ENCODE measurements at places on chromosomes 7 and 10.

- DNase-seq = no peak
Observed at GRCh38 chr7:38215115-38215514, 37.1 kb downstream of the STARD3NL start.

GRCh38 chr10:60397792-60398191 is 8.1 kb upstream of the ANK3 start:
- no peak for DNase-seq

DNA sequence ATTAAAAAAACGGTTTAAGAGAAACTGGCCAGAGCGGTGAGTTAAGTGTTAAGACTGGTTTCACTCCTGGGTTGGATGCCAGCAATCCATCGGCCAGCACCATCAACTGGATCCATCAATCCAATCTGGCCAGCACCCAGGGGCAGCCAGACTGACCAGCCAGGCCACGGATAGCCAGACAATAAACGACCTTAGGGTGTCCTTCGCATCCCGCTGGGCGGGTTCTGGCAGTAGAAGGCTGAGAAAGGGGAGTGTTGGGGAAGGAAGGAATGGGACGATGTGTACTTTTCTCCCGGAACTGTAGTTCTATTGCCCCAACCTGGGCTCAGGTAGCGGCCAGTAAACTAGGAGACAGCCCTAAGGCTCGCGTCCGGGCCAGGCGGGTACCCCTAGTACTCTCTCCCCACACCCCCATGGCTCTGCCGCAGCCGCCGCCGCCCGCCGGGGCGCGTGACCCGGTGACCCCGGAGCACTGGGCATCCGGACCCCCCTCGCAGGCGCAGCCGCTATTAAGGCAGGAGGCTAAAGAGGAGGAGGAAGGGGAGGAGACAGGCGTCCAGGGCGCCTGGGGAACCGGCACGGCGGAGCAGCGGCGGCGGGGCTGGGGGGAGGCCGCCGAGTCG is at the start of gene CASD1:
CASD1 (plus strand) TSS at position 546 of the 623 bp plus-strand sequence. CDS start 276 bp downstream, outside the sequence.
- DNase-seq = no peak

DNA sequence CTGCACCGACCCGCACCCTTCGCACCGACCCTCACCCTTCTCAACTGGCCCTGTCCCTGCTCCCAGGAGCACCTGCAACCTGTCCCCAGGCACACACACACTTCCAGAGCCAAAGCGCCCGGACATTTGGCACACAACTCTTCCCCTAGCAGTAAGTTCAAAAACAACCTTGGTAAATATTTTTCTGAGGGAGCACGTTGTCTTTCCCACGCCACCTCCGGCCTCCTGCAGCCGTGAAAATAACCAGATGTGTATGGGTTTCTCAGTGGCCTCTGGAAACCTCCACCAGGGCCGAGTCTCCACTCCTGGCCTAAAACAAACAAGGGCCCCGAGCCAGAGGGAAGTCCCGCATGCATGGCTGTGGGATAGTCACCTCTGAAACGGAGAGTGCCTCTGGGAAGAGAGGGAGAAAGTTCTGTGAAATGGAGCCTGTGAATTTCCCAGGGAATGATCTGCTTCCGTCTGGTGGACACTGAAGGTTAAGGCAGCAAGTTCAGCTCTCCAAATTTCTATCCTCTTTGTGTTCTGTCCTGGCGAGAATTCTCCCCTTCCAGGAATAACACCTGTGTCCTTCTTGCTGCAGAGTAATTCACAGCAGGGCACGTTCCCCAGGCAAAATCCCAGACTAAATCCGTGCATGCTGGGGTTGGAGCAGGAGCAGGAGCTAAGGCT is 15.8 kb downstream of the PODXL start:
- DNase-seq = no peak

GRCh38 chr10:507908-508444 is 181.5 kb downstream of the DIP2C start:
- no peak for DNase-seq

DNA sequence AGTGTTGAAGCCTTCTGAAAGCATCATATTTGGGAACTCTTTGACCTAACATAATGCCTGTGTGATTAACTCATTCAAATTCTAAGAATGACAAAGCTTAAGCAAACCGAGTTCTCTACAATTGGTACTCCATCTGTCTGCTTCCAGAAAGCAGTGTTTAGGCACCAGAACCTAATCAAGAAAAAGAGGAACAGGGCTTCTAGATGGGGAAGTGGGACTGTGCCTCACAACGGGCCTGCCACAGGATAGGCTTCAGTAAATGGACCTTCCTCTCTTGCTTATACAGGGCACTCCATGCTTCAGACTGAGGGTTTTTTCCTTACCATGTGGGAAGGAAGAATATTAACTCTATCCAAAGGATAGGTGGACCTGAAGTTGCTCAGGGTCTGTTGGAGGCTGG is 808.1 kb downstream of the XPNPEP1 start:
- DNase-seq = no peak

DNA sequence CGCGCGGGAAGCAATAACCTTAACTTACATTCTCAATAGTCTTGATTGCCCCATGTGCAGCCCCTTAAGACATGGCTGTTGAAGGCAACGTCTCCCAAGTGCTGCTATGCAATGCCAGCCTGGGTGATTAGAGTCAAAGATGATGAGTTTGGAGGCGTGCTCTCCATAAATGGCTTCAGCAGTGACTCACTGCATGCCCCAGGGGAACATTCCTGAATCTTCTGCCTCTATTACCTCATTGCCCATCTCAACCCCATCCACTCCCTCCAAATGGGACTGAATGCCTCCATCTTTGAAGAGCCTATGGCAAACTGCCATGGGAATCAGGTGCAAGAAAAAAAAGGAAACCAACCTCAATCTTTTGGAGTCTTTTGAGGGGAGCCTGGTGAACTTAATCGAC is 282.8 kb downstream of the SNX10 start:
- no peak for DNase-seq

GRCh38 chr10:122232769-122233168 is 38.3 kb upstream of the BTBD16 start:
- DNase-seq = no peak

DNA sequence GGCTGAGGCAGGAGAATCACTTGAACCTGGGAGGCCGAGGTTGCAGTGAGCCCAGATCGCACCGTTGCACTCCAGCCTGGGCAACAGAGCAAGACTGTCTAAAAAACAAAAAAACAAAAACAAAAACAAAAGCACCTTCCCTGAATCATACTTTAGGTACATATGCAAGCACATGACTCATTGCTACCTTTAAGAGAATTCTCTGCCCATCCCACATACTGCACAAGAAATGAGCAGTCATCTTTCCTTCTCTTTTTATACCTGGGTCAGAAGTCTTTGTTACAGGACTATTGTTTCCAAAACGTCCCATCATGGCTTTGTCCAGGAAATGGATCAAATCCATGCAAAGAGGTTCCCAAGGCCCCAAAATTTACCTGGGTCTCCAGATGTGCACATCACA is 21.5 kb upstream of the AKR1B10 start:
- no peak for DNase-seq

GRCh38 chr10:22962817-22963216 is 35.0 kb downstream of the ARMC3 start:
- no peak for DNase-seq

DNA sequence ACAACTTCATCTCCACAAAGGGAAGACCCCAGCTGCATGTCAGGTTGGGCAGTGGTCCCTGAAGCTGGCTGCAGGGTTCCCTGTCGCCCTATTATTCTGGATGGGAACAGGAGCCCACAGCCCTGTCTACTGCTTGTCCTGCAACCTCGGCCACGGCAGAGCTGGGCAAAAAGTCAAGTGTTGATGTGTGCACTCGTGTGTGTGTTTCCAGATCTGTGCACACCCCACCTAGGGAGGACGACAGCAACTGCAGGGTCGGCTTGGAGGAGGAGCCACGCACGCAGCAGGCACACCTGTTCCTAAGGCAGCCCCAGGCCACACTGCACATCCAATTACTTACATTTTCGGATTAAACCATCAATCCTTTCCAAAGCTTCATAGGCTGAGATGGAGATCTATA is 23.6 kb downstream of the PITRM1 start:
- DNase-seq = no peak

Measured in NCI-H1436 (cell line).